H7 (cell line): ENCODE measurements at places on chromosomes 2 and 18. TPM values are rescaled to one million over a fixed set of nuclear protein-coding genes. Genes with fewer than 3 reads are reported as not detected.

RPIA gene
- 8.6 and 10.3 TPM in 2 replicates for total RNA-seq

RAPGEF4 gene
- 0.69 and 0.78 TPM in 2 replicates for total RNA-seq

- no peak for DNase-seq
Observed at GRCh38 chr2:207206011-207206410, 40.3 kb upstream of the KLF7 start.

DNA sequence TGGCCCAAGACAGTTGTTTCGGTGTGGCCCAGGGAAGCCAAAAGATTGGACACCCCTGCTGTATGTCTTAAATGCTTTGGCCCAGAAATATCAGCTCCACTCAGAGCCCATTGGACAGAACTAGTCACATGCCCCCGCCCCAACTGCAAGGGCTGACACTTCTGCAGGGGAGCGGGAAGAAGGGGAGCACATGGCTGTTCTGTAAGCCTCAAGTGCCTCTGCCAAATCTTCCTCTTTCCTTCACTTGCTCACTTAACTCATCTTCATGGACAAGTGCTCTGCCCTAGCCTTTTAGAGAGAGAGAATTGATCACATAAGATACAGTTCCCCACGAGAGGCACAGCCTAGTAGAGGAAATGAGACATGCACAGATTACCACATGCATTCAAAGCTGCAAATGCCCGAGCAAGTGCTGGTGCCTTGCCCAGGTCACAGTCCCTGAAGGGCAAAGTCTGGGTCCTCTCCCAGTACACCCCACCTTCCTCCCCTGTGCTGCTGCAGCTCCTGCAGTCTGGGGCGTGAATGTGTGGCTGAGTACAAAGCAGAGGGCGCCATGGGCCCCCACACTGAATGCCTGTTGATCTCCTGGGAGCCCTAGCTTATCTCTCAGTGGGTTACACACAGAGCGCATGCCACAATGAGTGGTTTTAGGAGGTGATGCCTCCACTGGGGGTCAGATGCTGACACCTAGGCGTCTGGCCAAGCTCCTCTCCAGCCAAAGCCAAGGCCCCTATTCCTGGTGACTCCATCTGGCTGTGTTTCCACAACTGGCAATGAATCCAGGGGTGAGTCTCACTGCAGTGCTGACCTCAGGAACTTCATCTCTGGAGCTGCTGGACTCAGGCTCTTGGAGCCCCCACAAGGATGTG is 135.3 kb downstream of the CTIF start:
- no peak for DNase-seq

DNA sequence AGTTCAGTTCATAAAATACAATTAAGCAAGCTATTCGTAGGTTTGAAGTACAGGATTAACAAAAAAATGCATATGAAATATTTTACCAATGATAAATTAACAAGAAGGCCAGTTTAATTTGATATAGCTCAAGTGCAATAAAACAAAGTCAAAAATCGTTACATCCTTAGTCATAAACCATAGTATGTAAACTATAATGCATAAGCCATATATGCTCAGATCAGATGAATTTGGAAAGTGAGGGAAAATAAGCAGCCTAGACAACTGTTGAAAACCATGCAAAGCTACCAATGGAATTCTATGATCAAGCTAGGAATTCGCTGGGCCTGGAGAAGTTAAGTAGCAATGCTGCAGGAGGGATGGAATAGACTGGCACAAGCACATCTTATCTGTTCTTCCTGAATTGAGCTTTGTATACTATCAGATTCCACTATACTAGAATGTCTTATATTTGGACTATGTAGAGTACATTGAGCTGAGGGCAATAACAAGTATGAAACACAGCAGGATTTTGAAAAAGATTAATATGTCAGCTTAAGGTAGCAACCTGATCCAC is 682.0 kb downstream of the IRS1 start:
- no peak for DNase-seq
